ENCODE measurements at places on chromosomes 12 and 14.

GRCh38 chr14:24734917-24735500, 101.0 kb upstream of the GZMB start:
- DNase-seq: peak; percentile 14

- DNase-seq: no peak
Observed at GRCh38 chr12:56953314-56953713, 4.1 kb downstream of the RDH16 start.

- no peak for DNase-seq
Observed at GRCh38 chr12:27493260-27493940, 30.6 kb upstream of the PPFIBP1 start.

DNA sequence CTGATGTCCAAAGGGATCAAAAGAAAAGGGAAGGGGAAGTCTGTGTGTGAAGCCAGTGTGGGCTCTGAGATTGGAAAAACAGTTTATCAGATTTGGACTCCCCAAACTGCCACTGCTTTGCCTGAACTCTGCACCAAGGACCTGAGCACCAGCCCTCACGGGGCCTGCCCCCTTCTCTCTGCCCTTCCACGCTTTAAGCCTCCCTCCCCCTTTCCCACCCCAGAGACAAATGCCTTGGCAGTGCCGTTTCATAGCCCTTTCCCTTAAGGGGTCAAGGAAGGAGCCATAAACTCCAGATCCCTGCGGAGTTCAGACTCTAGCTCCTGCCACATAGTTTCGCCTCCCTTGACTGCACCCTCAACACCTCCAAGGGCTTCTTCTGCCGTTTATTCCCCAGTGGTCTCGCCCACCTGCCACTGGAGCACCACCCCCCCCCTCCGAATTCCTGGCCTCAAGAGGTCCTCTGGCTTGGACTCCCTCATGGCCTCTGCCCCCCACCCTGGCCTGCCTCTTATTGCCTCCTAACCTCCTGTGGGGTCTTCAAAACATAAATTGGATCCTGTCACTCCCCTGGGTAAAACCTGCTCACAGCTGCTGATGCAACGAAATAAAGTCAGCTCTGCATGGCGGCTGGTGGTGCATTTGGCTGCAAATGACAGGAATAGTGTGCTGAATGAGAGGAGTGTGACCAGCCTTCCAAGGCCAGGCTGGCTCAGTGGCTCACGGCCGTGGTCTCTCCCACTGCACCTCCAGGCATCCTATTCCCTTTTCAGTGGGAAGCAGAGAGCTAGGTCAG, 18.8 kb downstream of the SLC25A29 start:
- no peak for DNase-seq

DNA sequence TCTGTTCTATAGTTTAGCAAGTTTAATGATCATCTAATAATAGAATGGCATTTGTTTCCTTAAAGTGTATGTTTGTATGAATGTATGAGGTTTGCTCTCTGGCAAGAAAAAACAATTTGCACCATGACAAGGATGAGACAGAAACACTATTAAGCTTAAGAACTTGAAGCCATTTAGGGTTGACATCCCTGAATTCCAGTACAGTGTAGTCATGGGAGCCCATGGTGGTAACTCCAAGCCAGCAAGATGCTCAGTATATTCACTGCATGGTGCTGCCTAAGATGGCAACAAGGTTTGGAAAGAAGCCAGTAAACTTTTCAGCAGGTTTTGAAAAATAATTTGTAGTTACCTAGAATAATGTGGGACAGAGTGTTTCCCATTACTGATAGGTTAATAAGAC, 158.6 kb downstream of the PRIMA1 start:
- no peak for DNase-seq

DNA sequence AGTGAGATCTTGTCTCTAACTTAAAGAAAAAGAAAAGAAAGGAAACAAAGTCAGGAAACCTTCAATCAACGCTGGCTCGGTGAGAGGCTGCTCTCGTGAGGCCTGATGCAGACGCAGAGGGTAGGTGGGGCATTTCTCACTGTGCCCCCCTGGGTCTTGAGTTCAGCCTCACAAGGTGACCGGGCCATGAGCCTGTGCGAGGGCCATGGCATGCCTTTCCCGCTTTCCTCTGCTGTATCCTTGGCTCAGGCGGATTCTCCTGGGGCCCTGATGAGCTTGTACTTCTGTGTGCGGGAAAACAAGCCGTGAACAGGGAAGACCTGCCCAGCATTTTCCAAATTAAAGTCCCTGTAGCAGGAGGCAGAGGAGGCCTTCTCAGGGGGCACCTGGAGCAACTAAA, 20.2 kb downstream of the ADGRD1 start:
- DNase-seq: no peak

DNA sequence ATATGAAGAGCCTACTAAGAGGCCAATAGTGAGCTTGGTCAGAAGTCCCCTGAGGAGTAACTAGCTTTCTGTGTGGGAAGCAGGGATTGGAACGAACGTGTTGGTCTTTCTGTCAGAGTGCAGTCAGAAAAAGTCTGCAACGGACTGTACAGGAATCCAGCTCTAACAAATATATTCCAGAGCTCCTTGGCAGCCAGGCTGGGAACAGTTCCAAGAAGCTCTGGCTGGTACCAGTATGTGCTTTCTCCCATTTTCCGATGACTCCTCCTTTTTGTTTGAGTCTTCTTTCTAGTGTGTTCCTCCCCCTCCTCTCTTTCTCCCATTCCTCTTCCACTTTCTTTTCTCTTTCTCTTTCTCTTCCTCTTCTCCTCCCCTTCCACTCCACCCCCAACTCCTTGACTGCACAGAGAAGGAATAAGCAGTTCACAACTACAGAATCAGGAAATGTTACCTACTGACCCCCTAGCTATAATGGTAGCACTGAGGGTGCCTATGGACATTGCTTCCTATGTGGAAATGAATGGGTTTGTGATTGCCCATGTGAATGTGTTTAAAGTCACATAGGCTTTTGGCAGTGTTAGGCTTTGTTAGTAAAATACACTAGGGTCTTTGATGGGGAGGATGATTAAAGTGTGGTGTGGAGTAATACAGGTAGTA, 59.9 kb downstream of the TTLL5 start:
- DNase-seq: no peak

DNA sequence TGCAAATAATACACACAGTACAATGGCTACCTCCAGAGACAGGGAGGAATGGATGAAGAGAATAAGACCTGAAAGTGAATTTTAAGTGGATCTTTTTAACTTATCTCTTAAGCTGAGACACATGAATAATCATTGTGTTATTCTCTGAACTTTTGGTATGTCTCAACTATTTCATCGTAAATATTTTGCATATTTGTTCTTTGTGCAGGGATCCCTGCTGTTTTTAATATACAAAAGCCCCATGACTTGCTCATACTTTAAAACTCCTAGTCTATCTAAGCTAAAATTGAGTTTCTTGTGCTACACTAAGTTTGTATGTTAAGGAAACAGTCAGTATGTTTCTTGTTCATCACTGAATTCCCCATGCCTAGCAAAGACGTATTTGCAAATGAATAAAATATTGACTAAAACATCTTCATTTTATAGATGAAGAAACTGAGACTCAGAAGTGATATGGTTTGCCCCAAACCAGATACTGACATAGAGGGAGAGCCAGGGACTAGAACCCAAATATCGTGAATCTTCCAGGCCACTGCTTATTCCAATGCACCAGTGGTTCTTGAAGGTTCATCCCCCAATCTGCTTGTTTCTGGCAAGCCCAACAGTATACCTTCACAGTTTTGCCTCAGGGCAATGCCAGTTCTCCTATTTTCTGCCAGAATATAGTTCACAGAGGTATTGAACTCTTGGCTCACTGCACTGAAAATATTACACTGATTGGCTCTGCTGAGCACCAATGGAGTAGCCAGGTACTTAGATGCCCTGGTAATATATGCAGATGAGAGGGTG, 356.9 kb downstream of the MED13L start:
- no peak for DNase-seq

- no peak for DNase-seq
Observed at GRCh38 chr14:85618390-85618789, 88.4 kb downstream of the FLRT2 start.

DNA sequence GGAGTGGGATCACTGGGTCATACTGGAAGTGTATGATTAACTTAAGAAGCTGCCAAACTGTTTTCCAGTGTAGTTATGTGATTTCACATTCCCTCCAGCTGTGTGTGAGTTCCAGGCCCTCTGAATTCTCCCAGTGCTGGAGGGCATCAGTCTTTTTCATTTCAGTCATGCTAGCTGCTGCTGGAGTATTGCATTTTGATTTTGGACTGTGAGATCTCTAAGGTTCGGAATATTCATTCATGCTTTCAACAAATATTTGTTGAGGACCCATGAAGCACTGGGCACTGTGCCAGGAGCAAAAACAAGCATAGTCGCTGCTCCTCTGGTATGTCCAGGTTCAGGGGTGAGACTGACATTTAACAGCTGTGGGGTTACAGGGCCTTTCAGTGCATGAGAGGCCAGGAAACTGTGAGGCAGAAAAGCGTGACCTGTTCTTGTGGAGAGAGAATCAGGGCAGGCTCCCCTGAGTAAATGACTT, 133.2 kb downstream of the SCARB1 start:
- DNase-seq: no peak

- DNase-seq: no peak
Observed at GRCh38 chr14:95156161-95157047, 925 bp downstream of the DICER1 start.

DNA sequence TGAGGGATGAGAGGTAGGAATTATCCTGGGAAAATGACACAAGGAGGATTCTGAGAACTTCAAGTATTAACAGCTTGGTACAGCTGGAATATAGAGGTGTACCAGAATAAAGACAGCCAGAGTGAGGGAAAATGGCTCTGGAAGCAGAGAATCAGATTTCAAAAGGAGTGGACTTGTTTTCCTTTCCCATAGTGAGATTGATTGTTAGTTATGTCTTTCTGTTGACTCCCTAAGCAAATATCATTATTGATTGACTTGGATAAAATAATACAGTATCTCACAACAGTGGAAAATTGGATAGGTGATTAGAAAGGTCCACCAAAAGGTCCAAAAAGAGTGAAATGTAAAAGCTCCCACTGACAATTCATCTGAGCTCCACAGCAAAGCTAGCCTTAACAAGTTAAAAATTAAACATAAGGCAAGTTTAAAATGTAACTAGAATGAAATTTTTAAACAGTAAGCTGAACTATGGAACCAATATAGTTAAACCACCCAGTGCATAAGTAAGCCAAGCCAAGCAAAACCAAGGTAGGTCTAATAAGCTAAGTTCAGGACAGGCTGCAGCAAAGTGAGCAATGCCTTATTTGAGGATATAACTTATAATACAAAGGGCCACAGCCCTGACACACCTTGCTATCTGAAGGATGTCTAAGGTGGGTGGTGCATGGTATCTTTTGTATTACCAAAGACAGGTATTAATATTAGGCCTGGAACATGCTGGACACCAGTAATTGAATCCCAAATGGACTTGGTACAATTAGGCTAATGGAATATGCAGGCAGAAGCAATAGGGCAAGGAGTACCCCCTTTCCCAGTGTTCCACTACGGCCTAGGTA, 21.8 kb downstream of the ENTPD5 start:
- no peak for DNase-seq

DNA sequence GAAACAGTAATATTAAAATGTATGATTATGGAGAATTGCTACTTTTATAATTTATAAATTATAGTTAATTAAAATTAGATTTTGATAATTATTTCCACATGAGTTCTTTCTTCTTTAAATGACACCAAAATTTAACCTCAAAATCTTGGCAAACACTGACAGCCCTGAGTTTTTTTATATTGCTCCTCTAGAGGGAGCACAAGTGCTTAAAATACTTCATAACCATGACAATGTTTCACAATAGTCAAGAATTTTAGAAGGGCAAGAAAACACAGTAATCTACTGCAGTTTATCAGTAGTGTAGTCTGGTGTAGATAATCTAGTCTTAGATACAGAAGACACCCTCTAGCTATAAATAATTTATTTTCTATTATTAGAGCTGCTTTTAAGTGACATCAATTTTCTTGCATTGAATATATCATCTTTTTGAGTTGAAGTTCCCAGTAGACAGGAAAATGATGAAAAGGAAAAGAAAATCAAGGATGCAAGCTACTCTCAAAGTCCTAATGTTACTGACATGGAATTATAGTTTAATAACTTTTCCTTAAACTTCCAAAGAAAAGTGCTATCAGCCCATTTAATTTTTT, 14.3 kb upstream of the PTGER2 start:
- peak; percentile 61 for DNase-seq

DNA sequence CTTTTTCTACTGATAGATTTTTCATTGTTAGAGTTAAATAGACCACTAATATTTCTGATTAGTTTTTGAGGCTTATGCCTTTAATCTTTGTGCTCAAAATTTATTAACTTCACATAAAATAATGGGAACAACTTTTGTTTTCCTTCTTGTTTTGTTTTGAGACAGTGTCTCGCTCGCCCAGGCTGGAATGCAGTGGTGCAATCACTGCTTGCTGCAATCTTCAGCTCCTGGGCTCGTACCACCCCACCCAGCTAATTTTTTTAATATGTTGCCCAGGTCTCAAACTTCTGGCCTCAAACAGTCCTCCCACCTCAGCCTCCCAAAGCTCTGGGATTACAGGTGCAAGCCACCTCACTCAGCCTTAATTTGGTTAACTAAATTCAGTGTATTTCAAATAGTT, 16.8 kb downstream of the SCFD1 start:
- no peak for DNase-seq

DNA sequence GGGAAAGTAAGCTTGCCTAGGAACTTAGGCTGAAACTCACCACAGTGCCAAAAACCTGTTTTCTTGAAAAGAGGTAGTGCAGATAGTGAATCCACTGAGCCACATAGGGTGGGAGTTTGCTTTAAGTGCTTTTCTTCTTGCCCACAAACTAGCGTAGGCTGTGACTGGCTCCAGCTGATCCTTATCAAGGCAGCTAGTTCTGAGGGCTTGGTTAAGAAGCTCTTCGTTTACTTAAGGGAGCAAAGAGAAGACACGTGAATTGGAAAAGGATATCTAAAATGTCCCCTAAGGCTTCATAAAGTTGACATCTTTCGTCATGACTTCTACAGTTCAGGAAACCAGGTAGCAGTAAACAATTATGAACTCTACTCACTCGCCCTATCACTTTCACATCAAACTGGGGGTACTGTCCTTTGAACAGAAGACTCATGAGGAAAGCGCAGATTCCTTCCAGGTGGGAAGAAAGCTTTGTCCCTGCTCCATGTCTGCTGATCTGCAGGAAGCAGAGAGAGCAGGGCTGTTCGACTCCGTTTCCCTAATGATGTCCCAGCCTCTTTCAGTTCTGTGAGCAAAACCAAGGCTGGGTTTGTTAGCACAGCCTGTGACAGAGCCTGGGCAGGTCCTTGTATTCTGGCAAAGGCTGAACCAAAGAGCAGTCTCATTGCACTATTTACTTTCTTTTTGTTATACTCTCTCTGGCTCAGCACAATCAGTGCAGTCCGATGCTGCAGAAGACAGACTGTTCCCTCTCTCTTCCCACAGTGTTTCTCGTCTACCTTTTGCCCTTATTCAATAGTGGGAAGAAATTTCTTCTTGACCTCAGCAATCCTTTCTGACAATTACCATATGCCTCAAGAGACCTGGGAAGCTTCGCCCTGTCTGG, 93.5 kb upstream of the ETV6 start:
- peak; percentile 44 for DNase-seq

- DNase-seq: peak; percentile 20
Observed at GRCh38 chr12:51390891-51391282, 319 bp downstream of the GALNT6 start.

Data from CD4-positive, alpha-beta memory T cell (primary cell).